Prostate gland (tissue), 2 donors: ENCODE measurements at places on chromosomes 16 and 17.

GRCh38 chr16:89173174-89173921, 1.8 kb downstream of the CDH15 start:
- no peak for DNase-seq

DNA sequence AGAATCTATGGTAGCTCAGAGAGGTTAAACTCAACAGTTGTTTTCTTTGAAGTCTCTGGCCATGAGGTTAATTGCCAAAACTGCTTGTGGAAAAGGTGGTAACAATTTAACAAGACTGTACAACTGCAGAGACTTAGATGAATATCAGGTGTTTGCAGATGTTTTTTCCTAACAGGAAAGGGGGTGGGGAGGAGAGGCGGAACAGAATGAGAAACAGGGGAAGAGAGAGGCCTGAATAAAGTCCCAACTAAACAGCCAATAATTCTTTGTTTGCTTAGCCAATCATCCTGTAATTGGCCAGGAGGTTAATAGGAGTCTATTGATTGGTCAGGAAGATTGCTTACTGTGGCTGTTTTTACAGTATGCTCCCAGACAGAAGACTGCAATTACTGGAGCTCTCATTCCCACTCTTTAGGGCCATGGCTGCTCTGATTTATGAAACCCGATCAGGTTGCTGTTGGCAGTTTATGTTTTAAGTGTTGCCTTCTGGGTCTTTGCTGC, 249.7 kb upstream of the TBX2 start:
- DNase-seq: no peak

DNA sequence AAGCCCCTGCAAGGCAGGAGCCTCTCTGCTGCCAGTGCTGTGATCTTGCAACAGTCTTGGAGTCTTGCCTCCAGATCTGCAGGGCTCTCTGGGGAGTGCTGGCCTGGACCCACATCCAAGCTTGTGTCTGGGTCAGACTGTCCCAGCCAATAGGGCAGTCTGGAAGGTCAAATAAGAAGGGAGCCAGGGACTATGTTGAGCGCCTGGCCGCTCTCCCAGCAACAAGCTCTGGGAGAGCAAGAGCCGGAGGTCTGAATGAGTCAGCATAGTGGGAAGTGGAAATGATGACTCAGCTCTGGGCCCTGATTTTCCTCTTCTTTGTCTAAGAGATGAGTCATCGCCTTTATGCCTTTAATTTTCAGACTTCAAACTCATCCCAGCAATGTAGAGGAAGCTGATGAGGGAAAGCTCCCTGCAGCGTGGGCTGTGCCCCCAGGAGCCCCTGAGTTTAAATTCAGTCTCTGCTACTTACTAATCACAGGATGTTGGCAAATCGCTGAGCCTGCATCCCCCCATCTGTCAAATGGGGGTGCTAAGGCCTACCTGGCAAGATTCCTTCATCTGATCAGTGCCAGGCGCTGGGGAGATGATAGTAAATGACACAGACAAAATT, 43.6 kb upstream of the HAPSTR1 start:
- peak; percentile 66 for DNase-seq

- DNase-seq: no peak
Measured at GRCh38 chr16:80002261-80002660, 401.7 kb upstream of the MAF start.

- DNase-seq: no peak
Measured at GRCh38 chr17:29705386-29705785, 82.7 kb upstream of the CORO6 start.

DNA sequence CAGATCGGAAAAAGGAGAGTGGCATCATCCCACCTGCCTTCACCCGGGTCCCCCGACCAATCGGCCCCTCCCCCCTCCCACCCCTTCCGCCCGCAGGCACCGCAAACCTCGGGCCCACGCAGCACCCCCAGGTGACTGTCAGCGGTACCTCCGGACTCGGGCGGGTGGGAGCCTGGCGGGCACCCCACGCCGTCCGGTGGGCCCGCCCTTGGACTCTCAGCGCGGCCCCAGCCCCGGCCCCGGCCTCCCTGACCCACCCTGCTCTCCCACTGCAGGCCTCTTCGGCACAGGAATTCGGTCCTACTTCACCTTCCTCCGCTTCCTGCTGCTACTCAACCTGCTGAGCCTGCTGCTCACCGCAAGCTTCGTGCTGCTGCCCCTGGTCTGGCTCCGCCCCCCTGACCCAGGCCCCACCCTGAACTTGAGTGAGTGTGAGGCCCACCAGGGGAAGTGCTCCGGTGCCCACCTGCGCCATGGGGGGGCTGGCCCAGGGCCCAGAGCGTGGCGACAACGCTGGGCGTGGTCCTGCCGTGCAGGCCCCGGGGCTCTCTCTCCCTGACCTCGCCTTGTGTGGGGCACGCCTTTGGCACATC, 1.6 kb downstream of the TMC8 start:
- DNase-seq: peak; percentile 49

- no peak for DNase-seq
Measured at GRCh38 chr16:14219983-14220382, 148.9 kb downstream of the MRTFB start.

GRCh38 chr17:16878084-16878483, 93.8 kb downstream of the TNFRSF13B start:
- DNase-seq: no peak
